ENCODE measurements at places on chromosomes 2 and 18. TPM values are rescaled to one million over a fixed set of nuclear protein-coding genes. Genes with fewer than 3 reads are reported as not detected.
A peak's percentile ranks its signal among the peaks of the same experiment; 100 is the strongest.

IKZF2 gene
- 9.8 TPM for total RNA-seq

GRCh38 chr2:224915136-224915535 lies 127.1 kb downstream of the DOCK10 start:
- no peaks in the 10 kb centered on the region for H3K27me3 ChIP-seq
- H3K4me1 ChIP-seq: peaks cover 23% of the 10 kb centered on the region
- H3K4me3 ChIP-seq: no peak overlapping the region

DNA sequence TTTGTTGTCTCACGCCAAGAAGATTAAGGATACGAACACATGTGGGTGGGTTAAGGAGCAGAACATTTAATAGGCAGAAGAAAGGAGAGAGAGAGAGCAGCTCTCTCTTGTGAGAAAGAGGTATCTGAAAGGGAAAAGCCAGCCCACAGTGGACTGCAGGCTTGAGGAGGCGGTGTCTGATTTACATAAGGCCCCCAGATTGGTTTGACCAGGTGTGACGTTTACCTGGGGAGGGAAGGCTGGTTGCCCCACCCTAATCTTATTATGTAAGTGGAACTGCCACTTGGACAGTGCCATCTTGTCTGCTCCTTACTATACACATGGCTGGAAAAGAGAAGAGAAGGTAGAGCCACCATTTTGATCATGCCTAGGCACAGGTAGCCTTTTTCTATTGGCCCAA lies 189.2 kb downstream of the NCK2 start:
- H3K4me1 ChIP-seq: peaks cover 21% of the 10 kb centered on the region
- no peaks in the 10 kb centered on the region for H3K27me3 ChIP-seq
- peak overlapping the region; percentile 2 for H3K4me3 ChIP-seq
- no peak for DNase-seq
- H3K27ac ChIP-seq: no peak overlapping the region

DNA sequence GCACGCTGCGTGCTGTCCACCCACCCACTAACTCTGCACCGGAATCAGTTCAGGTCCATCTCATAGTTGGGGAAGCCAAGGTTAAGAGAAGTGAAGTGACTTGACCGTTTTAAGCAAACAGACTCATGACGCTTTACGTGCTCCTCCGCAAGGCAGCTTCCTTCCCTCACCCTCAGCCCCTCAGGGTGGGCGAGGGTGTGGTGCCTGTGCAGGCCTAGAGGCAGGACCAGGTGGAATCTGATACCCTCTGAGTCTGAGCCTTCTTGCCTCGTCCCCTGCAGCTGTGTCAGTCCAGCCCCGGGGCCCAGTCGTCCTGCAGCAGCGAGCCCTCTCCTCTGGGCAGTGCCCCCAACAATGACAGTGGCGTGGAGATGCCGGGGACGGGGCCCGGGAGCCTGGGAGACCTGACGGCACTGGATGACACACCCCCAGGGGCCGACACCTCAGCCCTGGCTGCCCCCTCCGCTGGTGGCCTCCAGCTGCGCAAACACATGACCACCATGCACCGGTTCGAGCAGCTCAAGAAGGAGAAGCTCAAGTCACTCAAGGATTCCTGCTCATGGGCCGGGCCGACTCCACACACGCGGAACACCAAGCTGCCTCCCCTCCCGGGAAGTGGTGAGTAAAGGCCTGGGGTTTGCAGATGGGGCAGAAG lies 250.5 kb downstream of the GLI2 start:
- no peaks in the 10 kb centered on the region for H3K27me3 ChIP-seq
- DNase-seq: no peak

GRCh38 chr2:62465039-62465740 lies 40.8 kb downstream of the TMEM17 start:
- H3K36me3 ChIP-seq: no peaks in the 10 kb centered on the region
- H3K27me3 ChIP-seq: no peaks in the 10 kb centered on the region
- H3K4me1 ChIP-seq: no peaks in the 10 kb centered on the region
- no peak overlapping the region for H3K27ac ChIP-seq
- H3K4me3 ChIP-seq: no peak overlapping the region
- no peak for DNase-seq

GALNT14 gene
- total RNA-seq: 0.81 TPM

NMUR1 gene
- total RNA-seq: 0.21 TPM

FEV gene
- total RNA-seq: not detected

- no peaks in the 10 kb centered on the region for H3K4me1 ChIP-seq
- H3K27ac ChIP-seq: no peak overlapping the region
- no peaks in the 10 kb centered on the region for H3K36me3 ChIP-seq
These were observed 371.9 kb downstream of the RIT2 start for GRCh38 chr18:42743373-42744138.

- DNase-seq: peak; percentile 27
- no peak within 1 kb of the TSS for H3K27ac ChIP-seq
These were observed at the start of gene LRP2 for GRCh38 chr2:169362118-169362893. Gene LRP2, minus strand, starts transcription at chr2:169362534. Its CDS starts 135 bp downstream, at chr2:169362399.

DNA sequence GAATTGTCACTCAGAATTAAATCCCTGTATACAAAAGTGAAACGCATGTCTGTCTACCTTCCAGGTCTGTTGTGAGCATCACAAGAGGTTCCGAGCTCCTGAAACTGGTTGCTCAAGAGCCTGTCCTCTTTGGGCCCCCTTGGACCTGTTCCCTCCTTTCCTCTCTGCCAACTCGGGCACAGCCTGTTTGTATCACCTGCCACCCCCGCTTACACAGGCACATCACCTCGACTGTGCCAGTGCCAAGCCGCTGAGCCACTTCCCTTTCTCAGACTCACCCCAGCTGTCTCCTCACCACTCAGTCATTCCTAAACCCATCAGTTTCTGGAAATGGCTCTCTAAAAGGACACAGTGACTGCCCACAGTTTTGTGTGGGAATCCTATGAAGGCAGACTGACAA lies 3.1 kb downstream of the EFR3B start:
- peak overlapping the region; percentile 49 for H3K4me3 ChIP-seq
- H3K4me1 ChIP-seq: peaks cover 47% of the 10 kb centered on the region
- peaks cover 66% of the 10 kb centered on the region for H3K27me3 ChIP-seq
- no peaks in the 10 kb centered on the region for H3K36me3 ChIP-seq
- DNase-seq: peak; percentile 41
- no peak overlapping the region for H3K27ac ChIP-seq

DNA sequence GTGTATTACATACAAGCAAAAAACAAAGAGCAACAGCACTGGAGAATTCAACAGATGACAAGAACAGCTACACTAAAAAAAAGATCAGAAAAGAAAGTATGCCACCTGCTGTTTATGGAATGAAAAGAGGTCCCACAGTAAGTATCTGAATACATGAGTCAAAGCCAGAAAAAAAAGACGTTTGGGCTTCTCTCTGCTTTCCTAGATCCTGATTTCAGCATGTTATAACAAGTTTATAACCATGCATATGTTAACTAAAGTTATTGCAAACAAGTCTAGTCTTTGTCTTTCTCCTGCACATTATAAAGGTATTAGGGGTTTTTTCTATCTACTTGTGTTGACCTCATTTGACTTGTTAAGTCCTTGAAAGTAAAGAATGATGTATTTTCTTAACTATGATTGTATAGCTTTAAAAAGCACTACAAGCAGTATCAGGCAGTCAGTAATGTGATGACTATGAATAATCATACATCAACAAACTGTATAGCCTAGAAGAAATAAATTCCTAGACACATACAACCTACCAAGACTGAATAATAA lies 108.5 kb upstream of the COL5A2 start:
- H3K4me1 ChIP-seq: peaks cover 59% of the 10 kb centered on the region
- H3K27me3 ChIP-seq: no peaks in the 10 kb centered on the region

DAPL1 gene
- not detected for total RNA-seq

GRCh38 chr2:98093611-98094010 lies 6.6 kb downstream of the VWA3B start:
- DNase-seq: no peak
- H3K36me3 ChIP-seq: peaks cover 13% of the 10 kb centered on the region
- no peaks in the 10 kb centered on the region for H3K4me1 ChIP-seq
- H3K27ac ChIP-seq: no peak overlapping the region
- no peak overlapping the region for H3K4me3 ChIP-seq
- H3K27me3 ChIP-seq: peaks cover 8% of the 10 kb centered on the region

DNA sequence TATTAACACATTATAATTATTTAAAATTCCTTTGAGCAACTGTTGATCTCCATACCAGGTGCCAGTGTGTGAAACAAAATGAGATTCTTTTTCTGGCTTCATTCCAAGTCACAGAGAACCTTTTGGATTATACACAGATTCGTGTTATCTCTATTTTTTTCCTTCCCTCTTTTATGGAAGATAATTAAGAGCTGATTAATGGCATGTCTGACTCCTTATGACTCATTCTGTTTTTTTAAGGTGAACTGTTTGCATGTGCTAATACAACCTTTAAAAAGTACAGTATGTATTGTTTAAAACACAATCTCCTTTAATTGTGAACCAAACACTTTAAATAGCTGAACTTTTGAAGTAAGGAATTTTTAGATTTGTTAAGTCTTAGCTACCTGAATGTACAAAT lies 39.3 kb downstream of the PELI1 start:
- H3K27ac ChIP-seq: no peak overlapping the region
- H3K4me3 ChIP-seq: no peak overlapping the region
- peaks cover 24% of the 10 kb centered on the region for H3K36me3 ChIP-seq

DNA sequence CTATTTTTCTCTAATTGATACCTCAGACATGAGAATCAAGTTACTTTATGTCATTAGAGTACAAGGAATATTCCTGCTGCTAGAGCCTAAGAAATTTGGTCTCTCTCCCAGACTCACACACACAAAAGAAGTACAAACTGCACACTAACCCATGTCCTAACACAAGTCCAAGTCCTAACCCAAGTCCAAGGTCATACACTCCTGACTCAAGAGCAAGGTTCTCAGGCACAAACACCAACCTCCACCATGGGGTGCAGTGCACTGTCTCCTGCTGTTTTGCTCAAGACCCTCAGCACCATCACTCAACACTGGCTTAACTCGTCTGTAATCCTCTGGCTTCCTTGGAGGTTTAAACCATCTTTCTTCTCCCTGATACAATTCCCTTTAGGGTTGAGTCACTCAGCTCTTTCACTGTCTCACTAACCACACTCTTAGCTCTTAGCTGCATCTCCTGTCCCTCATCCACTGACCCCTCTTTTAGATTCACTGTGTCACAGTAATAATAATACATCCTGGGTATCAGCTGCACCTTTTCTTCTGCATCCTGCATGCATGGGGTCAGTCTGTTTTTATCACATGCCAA lies 129.8 kb downstream of the BCL2L11 start:
- no peak for DNase-seq
- H3K36me3 ChIP-seq: peaks cover 8% of the 10 kb centered on the region
- H3K4me3 ChIP-seq: no peak overlapping the region
- H3K4me1 ChIP-seq: peaks cover 7% of the 10 kb centered on the region
- no peak overlapping the region for H3K27ac ChIP-seq

GRCh38 chr2:29335396-29335795 lies 220.2 kb downstream of the CLIP4 start:
- no peaks in the 10 kb centered on the region for H3K4me1 ChIP-seq
- no peak overlapping the region for H3K4me3 ChIP-seq
- no peaks in the 10 kb centered on the region for H3K36me3 ChIP-seq
- no peak overlapping the region for H3K27ac ChIP-seq

GRCh38 chr2:216392018-216392562 lies 19.8 kb upstream of the MARCHF4 start:
- no peak overlapping the region for H3K27ac ChIP-seq
- H3K36me3 ChIP-seq: no peaks in the 10 kb centered on the region

- no peak overlapping the region for H3K27ac ChIP-seq
- H3K4me1 ChIP-seq: no peaks in the 10 kb centered on the region
- H3K4me3 ChIP-seq: no peak overlapping the region
- H3K27me3 ChIP-seq: no peaks in the 10 kb centered on the region
- DNase-seq: no peak
These were observed 272.6 kb downstream of the ADCYAP1 start for GRCh38 chr18:1177232-1177631.

GRCh38 chr2:3483227-3483985 lies 35.9 kb downstream of the ADI1 start:
- H3K4me3 ChIP-seq: no peak overlapping the region
- DNase-seq: no peak
- H3K27me3 ChIP-seq: no peaks in the 10 kb centered on the region
- no peak overlapping the region for H3K27ac ChIP-seq
- H3K36me3 ChIP-seq: peaks cover 2% of the 10 kb centered on the region
- no peaks in the 10 kb centered on the region for H3K4me1 ChIP-seq

ST6GAL2 gene
- total RNA-seq: not detected

DNA sequence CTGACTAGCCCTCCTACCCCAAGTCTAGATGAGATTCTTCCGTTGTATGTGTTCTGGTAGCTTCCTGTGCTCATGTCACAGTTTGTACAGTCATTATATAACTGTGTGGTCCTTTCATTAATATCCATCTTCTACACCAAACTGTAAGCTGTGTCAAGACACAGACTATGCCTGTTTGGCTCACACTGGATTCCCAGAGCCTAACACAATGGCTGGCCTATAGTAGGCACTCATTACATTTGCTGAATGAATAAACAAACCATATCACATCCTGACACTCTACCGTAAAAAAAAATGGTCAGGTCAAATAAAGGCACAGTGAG lies 72.6 kb downstream of the ANKRD44 start:
- no peaks in the 10 kb centered on the region for H3K36me3 ChIP-seq
- H3K27me3 ChIP-seq: no peaks in the 10 kb centered on the region
- no peak for DNase-seq
- H3K4me1 ChIP-seq: peaks cover 94% of the 10 kb centered on the region
- H3K27ac ChIP-seq: peak overlapping the region; percentile 100

- no peak for DNase-seq
- H3K36me3 ChIP-seq: no peaks in the 10 kb centered on the region
- no peak overlapping the region for H3K27ac ChIP-seq
- no peak overlapping the region for H3K4me3 ChIP-seq
- H3K27me3 ChIP-seq: no peaks in the 10 kb centered on the region
These were observed 387.3 kb downstream of the MEIS1 start for GRCh38 chr2:66822186-66822585.

ATF2 gene
- total RNA-seq: 67.0 TPM

DNA sequence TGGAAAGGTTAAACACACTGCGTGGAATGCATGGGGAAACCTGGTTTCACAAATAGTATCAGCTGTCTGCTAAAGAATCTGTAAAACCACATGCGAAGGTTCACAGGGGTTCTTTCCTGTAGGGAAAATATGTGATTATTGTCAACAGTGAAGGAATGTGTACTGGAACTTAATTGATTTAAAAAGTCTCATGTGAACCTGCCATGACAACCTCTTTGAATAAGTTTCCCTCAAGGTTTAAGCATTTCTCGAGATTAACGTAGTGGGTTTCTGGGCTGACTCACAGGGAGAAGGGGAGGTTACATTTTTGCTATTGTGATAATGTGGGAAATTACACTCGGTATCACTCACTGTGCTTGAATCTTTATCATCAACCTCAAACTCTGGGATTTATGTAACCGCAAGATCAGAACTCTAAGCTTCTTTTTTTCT lies 28.2 kb upstream of the IL1R1 start:
- H3K27me3 ChIP-seq: peaks cover 17% of the 10 kb centered on the region
- peaks cover 79% of the 10 kb centered on the region for H3K4me1 ChIP-seq
- peaks cover 13% of the 10 kb centered on the region for H3K36me3 ChIP-seq
- DNase-seq: peak; percentile 60
- peak overlapping the region; percentile 31 for H3K4me3 ChIP-seq
- peak overlapping the region; percentile 28 for H3K27ac ChIP-seq

DNA sequence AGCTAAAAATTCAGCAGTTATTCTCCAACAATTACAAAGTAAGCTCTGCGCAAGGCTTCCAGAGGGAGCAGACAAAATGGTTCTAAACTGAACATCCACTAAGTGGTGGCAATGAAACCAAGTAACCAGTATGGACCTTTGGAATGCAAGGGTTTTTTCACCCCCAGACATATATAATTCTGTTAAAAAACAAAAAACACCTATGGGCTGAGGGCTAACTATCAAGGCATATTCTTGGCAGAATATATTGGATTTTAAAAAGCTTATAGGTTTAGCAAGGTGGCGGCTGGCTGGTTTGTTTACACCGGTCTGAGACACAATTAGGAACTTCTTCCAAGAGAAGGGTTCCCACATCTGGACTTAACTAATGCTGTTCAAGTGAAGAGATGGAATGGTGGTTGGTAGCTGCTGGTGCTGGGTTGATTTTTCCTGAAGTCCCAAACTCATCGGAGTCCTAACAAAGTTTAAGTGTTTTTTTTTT lies 2.8 kb downstream of the ZFP36L2 start:
- H3K27ac ChIP-seq: peak overlapping the region; percentile 98
- peaks cover 54% of the 10 kb centered on the region for H3K4me1 ChIP-seq
- no peak for DNase-seq
- peak overlapping the region; percentile 96 for H3K4me3 ChIP-seq

Measured in activated T-cell treated with anti-CD3 and anti-CD28 coated beads, Interleukin-2, amount 50 U/mL, for 72 hours (primary cell).